ENCODE measurements at places on chromosomes 2 and 18.

DNA sequence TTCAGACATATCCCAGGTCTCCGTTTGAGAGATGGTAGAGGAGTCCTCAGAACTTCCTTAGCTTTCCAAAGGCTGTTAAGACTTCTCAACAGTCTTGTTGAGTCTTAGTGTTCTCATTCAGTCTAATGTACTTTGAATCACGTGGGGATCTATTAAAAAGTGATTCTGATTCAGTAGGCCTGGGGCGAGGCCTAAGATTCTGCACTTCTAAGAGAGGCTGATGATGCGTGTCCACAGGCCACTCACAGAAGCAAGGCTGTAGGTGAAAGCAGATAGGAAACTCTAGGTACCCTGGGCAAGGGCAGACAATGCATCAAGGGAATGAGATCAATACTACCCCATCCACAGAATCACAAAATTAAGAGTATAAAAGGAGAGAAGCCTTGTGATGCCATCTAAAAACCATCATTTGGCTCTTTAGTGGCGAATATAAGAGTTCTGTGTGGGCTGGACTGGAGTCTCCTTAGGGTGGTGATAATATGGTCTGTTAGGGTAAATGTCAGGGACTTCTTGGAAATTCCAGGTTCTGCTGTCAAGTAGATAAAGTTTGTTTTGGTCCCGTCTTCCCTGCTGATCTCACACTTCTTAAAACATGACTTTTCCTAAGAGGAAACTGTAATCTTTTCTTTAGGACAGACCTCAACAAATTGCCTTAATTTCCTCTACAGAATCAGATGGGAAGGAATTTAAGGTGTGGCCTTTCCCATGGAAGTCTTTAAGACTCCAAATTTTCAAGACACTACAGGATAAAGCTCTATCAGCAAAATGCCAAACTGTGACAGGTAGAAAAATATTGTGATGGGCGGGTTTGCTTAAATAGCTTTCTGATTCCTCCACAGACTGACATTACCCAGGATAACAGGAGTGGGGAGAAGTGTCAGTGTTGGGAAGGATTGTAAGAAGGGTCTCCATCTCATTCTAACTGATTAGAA is 45.7 kb upstream of the NEMP2 start:
- DNase-seq: no peak

GRCh38 chr18:69898241-69898861 is 49.3 kb downstream of the CD226 start:
- no peak for DNase-seq

DNA sequence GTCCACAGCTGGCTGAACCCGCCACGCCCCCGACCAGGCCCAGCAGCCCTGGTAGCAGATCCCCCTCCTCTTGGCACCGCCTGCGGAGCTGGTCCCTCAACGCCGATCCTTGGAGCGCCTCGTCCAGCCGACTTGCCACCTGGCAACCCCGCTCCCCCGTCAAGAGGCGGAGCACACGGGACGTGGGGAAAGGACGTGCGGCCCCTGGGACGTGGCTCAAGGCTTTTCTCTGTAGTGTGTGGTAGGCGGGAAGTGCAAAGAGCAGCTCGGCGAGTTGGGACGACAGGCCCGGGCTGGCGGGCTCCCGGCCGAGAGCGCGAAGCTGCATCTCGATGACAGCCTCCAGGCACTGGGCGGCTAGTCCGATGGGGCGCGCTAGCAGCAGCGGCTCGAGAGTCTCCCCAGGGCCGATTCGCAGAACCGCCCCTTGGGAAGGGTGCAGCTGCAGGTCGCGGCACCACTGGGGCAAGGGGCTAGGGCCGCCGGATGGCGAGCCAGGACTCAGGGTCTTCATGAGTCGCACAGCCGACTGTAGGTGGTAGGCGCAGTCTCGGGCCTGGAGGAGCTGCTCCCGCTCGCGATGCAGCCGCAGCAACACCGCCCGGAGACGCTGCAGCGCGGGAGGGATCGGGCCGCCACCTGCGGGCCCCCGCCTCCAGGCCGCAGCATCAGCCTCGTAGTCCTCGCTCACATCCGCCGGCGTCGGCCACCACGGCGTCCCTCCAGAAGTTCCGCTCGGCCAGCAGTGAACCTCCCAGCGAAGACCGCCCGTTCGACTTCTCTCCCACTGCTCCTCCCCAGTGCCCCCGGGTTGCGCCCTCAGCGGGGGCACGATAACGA is 617 bp downstream of the CCDC142 start:
- DNase-seq: no peak

DNA sequence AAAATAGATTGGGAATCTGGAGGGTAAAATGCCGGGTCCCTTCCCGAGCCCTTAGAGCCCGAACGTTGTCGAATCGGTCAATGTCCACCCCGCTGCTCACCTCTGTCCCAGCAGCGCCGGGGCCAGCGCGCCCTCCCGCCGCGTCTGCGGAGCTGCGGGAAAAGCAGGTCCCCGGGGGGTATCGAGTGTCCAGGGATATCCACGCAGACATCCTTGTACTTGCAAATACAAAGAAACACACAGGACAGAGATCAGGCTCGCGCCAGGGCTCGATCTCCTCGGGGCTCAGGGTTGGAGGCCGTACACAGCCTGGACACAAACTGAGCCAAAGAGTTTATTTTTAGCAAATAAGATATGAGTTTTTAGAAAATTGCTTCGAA is 2.3 kb upstream of the GATA6 start:
- no peak for DNase-seq

DNA sequence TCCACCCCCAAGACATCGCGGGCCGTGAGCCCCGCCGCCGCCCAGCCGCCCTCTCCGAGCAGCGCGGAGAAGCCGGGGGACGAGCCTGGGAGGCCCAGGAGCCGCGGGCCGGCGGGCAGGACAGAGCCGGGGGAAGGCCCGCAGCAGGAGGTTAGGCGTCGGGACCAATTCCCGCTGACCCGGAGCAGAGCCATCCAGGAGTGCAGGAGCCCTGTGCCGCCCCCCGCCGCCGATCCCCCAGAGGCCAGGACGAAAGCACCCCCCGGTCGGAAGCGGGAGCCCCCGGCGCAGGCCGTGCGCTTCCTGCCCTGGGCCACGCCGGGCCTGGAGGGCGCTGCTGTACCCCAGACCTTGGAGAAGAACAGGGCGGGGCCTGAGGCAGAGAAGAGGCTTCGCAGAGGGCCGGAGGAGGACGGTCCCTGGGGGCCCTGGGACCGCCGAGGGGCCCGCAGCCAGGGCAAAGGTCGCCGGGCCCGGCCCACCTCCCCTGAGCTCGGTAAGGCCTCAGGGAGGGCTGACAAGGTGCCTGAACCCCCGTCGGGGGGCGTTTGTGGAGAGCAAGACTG is 14.2 kb downstream of the SPEG start:
- no peak for DNase-seq
